ENCODE measurements at places on chromosomes 7 and 10. TPM values are rescaled to one million over a fixed set of nuclear protein-coding genes. Genes with fewer than 3 reads are reported as not detected.

GPER1 gene
- total RNA-seq, result 2.9 TPM

GRCh38 chr10:70425096-70425495, 16.4 kb downstream of the NODAL start:
- H3K27me3 ChIP-seq, result no peaks in the 10 kb centered on the region
- H3K4me3 ChIP-seq, result no peak overlapping the region
- no peak overlapping the region for H3K27ac ChIP-seq

- no peaks in the 10 kb centered on the region for H3K36me3 ChIP-seq
- no peak overlapping the region for H3K27ac ChIP-seq
- H3K4me1 ChIP-seq, result no peaks in the 10 kb centered on the region
- H3K27me3 ChIP-seq, result no peaks in the 10 kb centered on the region
- no peak for DNase-seq
These were observed 130.1 kb upstream of the EGR2 start for GRCh38 chr10:62946278-62946677.

GALNT17 gene
- total RNA-seq, result 12.5 TPM

DNA sequence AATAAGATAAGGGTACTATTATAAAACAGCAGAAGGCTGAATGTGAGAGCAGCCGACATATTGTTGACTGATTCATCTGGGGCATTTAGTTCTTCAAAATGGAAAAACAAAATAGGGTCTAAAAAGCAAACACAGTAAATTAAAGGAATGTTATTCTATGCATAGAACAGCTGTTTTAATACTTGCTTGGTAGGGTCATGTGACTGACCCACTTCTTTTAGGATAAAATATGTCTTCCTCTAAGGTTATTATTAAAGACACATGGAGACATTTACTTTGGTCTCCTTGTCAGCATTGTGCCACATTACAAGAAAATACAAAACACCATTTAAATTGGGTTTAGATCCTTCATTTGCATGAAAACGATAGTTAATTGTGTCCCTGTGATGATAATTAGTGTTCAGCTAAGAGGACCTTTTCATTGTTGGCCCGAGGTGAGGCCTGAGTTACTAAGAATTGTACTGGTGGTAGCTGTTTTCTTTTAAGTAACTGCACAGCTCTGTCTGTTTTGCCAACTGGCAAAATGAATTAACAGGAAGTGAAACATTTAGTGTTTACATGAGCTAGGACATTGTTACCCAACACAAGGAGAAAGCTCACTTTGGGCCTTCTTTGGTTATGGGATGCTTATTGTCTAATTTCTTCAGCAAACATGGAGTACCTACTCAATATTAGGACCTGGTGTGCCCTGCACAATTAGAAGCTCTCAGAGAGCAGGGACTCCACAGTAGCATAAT, 764.4 kb downstream of the LRMDA start:
- H3K36me3 ChIP-seq, result no peaks in the 10 kb centered on the region
- no peak overlapping the region for H3K4me3 ChIP-seq
- H3K27ac ChIP-seq, result no peak overlapping the region
- H3K4me1 ChIP-seq, result no peaks in the 10 kb centered on the region

ACTR3C gene
- total RNA-seq, result 16.2 TPM

NANOS1 gene
- 5.1 TPM for total RNA-seq

GRCh38 chr10:114316744-114317143, 77.7 kb downstream of the VWA2 start:
- no peaks in the 10 kb centered on the region for H3K27me3 ChIP-seq
- peaks cover 19% of the 10 kb centered on the region for H3K36me3 ChIP-seq
- no peak for DNase-seq
- no peaks in the 10 kb centered on the region for H3K4me1 ChIP-seq

DNA sequence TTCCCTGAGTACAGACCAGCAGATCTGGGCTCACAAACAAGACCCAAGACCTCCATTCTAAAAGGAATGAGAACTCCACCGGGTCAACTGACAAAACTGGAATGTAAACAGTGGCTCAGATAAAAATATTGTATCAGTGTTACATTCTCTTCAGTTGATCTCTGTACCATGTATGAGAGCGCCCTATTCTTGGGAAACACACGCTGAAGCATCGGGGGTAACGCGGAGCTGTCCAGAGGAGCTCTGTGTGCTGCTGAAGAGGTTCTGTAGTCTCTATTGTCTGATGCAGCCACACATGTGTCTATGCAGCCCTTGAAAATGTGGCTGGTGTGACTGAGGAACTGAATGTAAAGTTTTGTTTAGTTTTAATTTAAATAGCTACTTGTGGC, 39.7 kb downstream of the HIPK2 start:
- H3K4me3 ChIP-seq, result no peak overlapping the region
- H3K27ac ChIP-seq, result peak overlapping the region; percentile 38
- H3K4me1 ChIP-seq, result peaks cover 99% of the 10 kb centered on the region

DNA sequence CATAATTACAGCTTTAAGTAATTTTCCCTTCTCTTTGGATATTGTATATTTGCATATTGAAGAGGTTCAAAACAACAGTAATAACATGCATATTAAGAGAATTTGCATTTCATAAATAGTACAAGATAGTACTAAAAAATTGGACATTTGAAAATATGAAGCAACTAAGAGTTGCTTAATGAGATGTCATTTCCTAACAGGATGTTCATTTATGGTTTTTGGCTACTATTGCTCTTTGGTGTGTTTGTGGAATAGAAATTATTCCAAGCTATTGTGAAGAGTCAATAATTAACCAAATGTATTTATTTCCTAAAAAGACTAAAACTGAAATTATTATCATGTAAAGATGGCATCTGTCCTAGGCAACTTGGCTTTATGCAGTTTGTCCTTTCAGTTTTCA, 4.1 kb upstream of the SGCE start:
- peaks cover 22% of the 10 kb centered on the region for H3K4me1 ChIP-seq
- H3K27ac ChIP-seq, result no peak overlapping the region
- no peak overlapping the region for H3K4me3 ChIP-seq
- no peaks in the 10 kb centered on the region for H3K36me3 ChIP-seq
- peaks cover 13% of the 10 kb centered on the region for H3K27me3 ChIP-seq
- DNase-seq, result no peak

- no peaks in the 10 kb centered on the region for H3K27me3 ChIP-seq
- H3K36me3 ChIP-seq, result no peaks in the 10 kb centered on the region
- peak; percentile 49 for DNase-seq
- no peak overlapping the region for H3K4me3 ChIP-seq
- H3K4me1 ChIP-seq, result no peaks in the 10 kb centered on the region
These were observed 109.1 kb upstream of the TNS3 start for GRCh38 chr7:47690902-47691558.

BTAF1 gene
- total RNA-seq, result 39.7 TPM

DNA sequence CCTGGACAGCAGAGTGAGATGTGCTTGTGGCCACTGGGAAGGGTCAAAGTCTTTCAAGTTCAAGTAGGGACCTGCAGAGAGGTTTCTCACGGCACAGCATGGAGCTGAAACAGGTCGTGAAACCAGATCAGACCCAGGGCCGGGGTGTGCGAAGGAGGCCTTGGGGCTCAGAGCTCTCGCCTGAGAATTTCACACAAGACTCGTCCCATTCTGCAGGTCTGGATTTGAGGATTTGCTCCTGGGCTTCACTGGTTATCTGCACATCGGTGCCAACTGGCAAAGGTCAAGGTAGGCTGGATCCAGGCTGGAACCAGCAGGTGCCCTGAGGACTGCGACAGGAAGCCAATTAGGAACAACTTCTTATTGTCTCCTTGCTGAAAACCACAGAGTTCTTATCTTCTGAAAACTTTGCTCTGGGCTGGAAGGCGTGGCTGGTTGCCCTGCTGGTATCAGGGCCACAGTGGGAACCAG, 24.0 kb upstream of the GTF2I start:
- no peak overlapping the region for H3K4me3 ChIP-seq
- H3K27me3 ChIP-seq, result no peaks in the 10 kb centered on the region
- peak; percentile 49 for DNase-seq
- H3K36me3 ChIP-seq, result no peaks in the 10 kb centered on the region

DNA sequence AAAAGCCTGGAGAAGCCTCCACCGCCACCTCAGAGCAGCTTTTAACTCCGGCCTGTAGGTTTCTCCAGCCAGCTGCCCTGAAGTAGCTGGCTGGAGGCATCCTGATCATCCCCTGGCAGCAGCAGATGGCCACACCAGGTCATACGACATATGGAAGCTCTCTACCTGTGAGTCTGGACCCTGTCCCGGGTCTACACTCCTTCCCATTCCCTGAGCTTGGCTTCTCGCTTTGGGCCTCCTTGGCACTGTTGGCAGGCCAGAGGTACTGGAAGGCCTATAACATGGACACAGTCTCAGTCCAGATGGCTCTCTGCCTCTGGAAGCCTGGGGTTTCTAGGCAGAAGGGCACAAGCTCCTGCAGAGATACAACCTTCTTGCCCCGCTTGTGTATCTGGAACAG, 43.5 kb upstream of the TRIM8 start:
- H3K27me3 ChIP-seq, result no peaks in the 10 kb centered on the region
- peaks cover 50% of the 10 kb centered on the region for H3K36me3 ChIP-seq
- peaks cover 28% of the 10 kb centered on the region for H3K4me1 ChIP-seq
- DNase-seq, result no peak
- peak overlapping the region; percentile 83 for H3K27ac ChIP-seq

MAGI2 gene
- total RNA-seq, result 11.1 TPM

GRCh38 chr7:148856891-148857290, 27.2 kb downstream of the EZH2 start:
- peaks cover 8% of the 10 kb centered on the region for H3K4me1 ChIP-seq
- no peak overlapping the region for H3K27ac ChIP-seq
- H3K4me3 ChIP-seq, result no peak overlapping the region
- no peaks in the 10 kb centered on the region for H3K36me3 ChIP-seq

FOXP2 gene
- 51.6 TPM for total RNA-seq

DOCK4 gene
- 18.8 TPM for total RNA-seq

- H3K27ac ChIP-seq, result no peak overlapping the region
- DNase-seq, result no peak
- H3K36me3 ChIP-seq, result no peaks in the 10 kb centered on the region
- no peaks in the 10 kb centered on the region for H3K27me3 ChIP-seq
- H3K4me1 ChIP-seq, result peaks cover 16% of the 10 kb centered on the region
These were observed 968 bp upstream of the OPN4 start for GRCh38 chr10:86653379-86653778.

LEP gene
- not detected for total RNA-seq

- H3K27ac ChIP-seq, result no peak overlapping the region
- peaks cover 34% of the 10 kb centered on the region for H3K4me1 ChIP-seq
- no peak overlapping the region for H3K4me3 ChIP-seq
These were observed 20.2 kb downstream of the GET4 start for GRCh38 chr7:896346-897075.

TFEC gene
- total RNA-seq, result 0.58 TPM

DNA sequence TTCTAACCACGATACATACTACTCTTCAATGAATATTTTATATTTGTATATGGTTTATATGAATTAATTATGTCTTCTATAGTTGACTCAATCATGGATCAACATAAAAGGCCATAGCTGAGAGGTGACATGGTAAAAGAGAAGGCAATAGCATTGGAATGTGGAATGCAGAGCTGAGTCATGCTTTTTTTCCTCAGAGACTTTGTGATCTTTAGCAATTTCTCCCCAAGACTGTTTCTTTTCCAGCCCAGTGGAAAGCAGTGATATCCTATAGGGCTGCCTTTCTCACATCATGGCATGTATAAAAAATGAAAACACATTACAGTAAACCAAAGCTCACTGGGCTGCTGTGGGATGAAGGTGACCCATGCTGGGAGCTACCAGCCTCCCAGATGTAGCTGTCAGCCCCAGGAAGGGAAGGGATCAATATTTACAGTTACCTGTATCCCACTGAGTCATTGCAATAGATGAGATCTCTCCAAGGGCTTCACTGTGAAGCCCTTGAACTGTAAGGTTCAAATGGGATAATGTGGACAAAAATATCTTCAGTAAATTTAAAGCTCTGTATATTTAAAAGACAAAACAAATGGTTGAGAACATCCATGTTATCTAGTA, 30.2 kb downstream of the SLC39A12 start:
- no peaks in the 10 kb centered on the region for H3K4me1 ChIP-seq
- DNase-seq, result no peak
- no peak overlapping the region for H3K4me3 ChIP-seq

CNNM1 gene
- 0.87 TPM for total RNA-seq

DNA sequence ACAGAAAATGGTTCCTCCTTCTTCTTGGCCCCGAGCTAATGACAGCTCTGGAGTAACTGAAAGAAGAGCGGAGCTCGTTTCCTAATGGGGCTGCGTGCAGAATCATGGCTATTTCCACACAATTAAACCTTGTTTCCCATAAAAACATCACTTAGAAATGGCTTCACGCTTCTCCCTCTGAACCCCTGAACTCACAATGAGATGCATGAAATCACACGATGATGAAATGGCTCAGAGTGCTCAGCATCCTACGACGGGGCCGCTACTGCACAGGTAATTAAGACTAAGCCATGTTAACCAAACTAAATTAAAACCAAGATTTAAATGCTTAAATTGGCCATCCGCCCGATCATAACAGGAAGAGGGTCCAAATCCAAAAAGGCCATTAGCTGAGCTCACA, 80.0 kb upstream of the DNAAF5 start:
- H3K27ac ChIP-seq, result no peak overlapping the region
- H3K4me1 ChIP-seq, result no peaks in the 10 kb centered on the region
- no peaks in the 10 kb centered on the region for H3K27me3 ChIP-seq
- H3K4me3 ChIP-seq, result no peak overlapping the region
- H3K36me3 ChIP-seq, result no peaks in the 10 kb centered on the region

ADAP1 gene
- total RNA-seq, result 169 TPM

- H3K27ac ChIP-seq, result no peak overlapping the region
- DNase-seq, result no peak
- H3K27me3 ChIP-seq, result no peaks in the 10 kb centered on the region
- no peaks in the 10 kb centered on the region for H3K4me1 ChIP-seq
These were observed 124.4 kb downstream of the HGF start for GRCh38 chr7:81645435-81645834.

GRCh38 chr10:6119962-6120361, 31.1 kb downstream of the RBM17 start:
- peaks cover 24% of the 10 kb centered on the region for H3K36me3 ChIP-seq

GRCh38 chr10:45063591-45064231, 63.0 kb downstream of the ZNF22 start:
- no peak overlapping the region for H3K27ac ChIP-seq
- H3K4me1 ChIP-seq, result no peaks in the 10 kb centered on the region
- H3K36me3 ChIP-seq, result no peaks in the 10 kb centered on the region
- H3K27me3 ChIP-seq, result no peaks in the 10 kb centered on the region
- no peak for DNase-seq

- H3K27ac ChIP-seq, result no peak overlapping the region
- no peak overlapping the region for H3K4me3 ChIP-seq
- no peaks in the 10 kb centered on the region for H3K27me3 ChIP-seq
- H3K36me3 ChIP-seq, result no peaks in the 10 kb centered on the region
- no peak for DNase-seq
These were observed 192.3 kb downstream of the PLXNA4 start for GRCh38 chr7:132383962-132384361.

LRRC17 gene
- total RNA-seq, result not detected

OGDH gene
- total RNA-seq, result 56.5 TPM

DNA sequence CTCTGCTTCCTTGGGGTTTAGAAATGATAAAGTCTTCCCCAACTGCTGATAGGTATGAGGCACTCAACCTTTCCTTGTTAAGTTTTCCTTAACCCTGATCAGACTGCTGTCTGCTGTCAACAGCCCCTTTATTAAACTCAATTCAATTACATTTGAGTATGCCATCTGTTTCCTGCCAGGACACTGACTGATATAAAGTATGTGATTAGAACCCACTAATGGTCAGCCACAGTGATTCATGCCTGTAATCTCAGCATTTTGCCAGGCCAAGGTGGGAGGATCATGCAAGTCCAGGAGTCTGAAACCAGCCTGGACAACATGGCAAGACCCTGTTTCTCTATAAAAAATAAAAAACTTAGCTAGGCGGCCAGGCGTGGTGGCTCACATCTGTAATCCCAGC, 18.1 kb downstream of the BAZ1B start:
- H3K36me3 ChIP-seq, result peaks cover 100% of the 10 kb centered on the region
- H3K27me3 ChIP-seq, result no peaks in the 10 kb centered on the region
- H3K4me3 ChIP-seq, result no peak overlapping the region
- peaks cover 10% of the 10 kb centered on the region for H3K4me1 ChIP-seq

GRCh38 chr7:158757404-158757989, 52.9 kb upstream of the NCAPG2 start:
- no peaks in the 10 kb centered on the region for H3K4me1 ChIP-seq
- peaks cover 30% of the 10 kb centered on the region for H3K36me3 ChIP-seq
- no peak overlapping the region for H3K4me3 ChIP-seq
- H3K27ac ChIP-seq, result no peak overlapping the region
